Panc1 (cell line): ENCODE measurements at places on chromosomes 11 and 22. TPM values are rescaled to one million over a fixed set of nuclear protein-coding genes. Genes with fewer than 3 reads are reported as not detected.

The DGCR6 gene
- total RNA-seq, result 2.2 TPM

The BTG4 gene
- total RNA-seq, result not detected

The TMA7B gene
- total RNA-seq, result not detected

The MSANTD4 gene
- 19.6 TPM for total RNA-seq

The SLC22A25 gene
- total RNA-seq, result not detected

The PANX3 gene
- total RNA-seq, result not detected

The PAX6 gene
- total RNA-seq, result 0.49 TPM

The PARVG gene
- total RNA-seq, result 0.21 TPM

- no peak for DNase-seq
These were observed 18.8 kb upstream of the ARHGAP8 start for GRCh38 chr22:44733426-44734106.

DNA sequence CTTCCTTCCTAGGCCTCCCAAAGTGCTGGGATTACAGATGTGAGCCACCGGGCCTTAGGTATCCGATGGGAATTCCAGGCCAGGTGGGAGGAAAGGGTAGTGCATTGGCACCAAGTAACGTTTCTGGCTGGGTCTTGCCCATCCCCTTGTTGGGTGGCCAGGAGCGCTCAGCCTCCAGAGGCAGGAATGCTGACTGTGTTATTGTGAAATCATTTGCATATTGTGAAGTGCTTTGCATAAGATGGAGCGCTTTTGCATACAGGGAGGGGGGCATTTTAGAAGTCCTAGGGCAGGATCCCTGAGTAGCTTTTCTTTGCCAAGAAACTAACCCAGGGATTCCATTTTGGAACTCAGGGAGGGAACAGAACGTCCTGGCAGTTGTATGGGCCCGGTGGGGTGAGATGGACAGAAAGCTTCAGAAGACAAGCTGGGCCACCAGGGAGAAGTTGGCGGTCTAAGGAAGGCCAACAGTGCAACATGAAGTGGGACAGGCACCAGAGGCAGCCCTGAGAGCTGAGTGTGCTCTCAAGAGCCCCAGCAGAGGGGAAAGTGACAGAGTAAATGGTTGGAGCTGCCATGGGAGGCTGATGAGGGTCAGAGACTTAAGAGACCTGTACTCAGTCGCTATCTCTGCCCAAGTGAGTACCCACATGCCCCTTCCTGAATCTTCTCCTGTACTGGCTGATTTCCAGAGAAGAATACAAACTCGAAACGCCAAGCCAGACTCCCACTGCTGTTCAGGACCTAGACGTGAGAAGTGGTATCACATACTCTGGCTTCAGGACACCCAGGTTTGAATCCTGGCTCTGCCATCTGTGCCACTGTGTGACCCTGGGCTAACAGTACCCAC lies 1.3 kb upstream of the SLC39A13 start:
- DNase-seq, result no peak

DNA sequence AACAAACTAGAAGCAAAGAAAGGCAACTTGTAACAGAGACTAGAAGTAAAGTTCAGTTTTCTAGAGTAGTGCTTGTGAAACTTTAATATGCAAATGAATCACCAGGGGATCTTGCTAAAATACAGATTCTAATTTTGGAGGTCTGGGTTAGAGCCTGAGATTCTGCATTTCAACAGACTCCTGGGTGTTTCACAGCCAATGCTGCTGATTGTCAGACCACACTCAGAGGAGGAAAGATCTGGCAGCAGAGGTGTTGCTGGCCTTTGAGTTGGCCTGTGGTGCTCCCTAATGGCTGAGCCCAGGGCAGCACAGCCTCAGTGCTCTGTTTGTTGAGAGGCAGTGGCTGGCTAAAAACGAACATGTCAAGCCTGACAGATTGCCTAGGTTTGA lies 5.4 kb downstream of the CRY2 start:
- no peak for DNase-seq

GRCh38 chr22:27729246-27729645 lies 72.3 kb downstream of the MN1 start:
- no peak for DNase-seq

GRCh38 chr22:29788339-29789279 lies 21.4 kb downstream of the UQCR10 start:
- no peak for DNase-seq

GRCh38 chr22:27719535-27720227 lies 81.9 kb downstream of the MN1 start:
- DNase-seq, result no peak

GRCh38 chr11:88193278-88193677 lies 18.0 kb upstream of the RAB38 start:
- no peak for DNase-seq

DNA sequence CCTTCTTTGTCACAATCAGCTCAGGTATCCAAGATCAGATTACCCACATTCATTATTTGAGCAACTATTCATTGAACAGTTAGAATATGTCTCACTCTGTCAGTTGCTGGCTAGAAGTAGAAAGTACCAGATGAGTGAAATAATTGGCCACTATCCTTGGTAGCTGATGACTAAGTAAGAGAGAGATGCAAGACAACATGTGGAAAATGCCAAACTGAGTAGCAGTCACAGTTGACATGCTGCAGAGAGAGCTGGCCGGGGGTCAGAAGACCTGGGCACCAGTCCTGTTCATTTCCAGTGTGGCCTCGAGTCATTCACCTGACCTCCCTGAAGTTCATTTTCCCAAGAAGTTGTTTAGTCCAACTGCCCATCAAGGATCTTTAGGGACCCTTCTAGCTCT lies 22.5 kb upstream of the SMIM35 start:
- no peak for DNase-seq

DNA sequence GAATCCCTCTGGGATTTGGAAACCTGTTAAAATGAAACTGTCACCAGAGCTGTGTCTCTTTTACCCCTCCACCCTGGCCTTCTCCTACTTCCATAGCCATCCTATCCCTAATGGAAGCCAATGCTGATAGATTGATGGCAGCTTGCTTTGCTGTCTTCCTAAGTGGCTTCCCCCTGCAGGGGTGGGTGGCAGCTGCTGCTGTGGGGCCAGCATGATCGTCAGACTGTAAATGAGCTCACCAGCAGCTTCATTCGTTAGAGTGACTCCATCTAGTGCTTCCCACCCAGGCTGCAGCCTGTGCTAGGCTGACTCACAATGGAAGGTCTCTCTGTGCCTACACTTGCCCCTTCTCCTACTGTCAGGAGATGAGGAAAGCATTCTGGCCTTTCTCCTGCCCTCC lies 311.0 kb downstream of the BUD13 start:
- DNase-seq, result no peak

- DNase-seq, result no peak
These were observed 18.9 kb downstream of the TRIOBP start for GRCh38 chr22:37715760-37716159.

DNA sequence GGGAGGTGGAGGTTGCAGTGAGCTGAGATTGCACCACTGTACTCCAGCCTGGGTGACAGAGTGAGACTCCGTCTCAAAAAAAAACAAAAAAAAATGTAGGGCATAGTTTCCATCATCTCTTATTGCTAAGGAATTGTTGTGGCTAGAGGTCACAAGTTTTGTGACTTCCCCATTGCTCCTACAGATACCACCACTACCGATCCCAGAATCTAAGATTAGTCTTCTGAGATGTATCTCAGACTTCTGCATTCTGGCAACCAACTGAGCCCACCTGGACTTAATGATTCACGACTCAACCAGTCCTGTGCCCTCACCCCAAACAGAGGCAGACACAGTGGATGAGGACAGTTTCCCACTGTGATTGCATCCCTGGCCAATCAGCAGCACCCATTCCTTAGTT lies 148.9 kb downstream of the NECTIN1 start:
- no peak for DNase-seq

DNA sequence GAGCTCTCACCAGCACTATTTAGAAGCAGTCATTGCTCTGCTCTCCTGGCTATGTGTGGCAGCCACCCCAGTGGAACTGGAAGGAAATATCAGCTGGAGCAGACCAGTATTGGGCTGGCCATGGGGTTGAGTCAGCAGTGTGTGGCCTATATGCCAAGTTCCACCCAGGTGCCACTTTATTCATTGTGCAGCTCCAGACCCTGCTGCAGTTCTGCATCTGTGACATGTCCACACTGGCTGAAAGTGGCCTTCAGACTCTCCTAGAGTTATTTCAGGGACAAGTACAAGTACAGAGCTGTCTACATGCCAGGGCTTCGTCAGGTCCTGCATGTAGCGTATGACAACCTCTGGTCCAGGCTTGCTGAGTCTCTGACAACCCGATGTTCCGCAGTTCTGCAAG lies 55.2 kb downstream of the CABIN1 start:
- no peak for DNase-seq

DNA sequence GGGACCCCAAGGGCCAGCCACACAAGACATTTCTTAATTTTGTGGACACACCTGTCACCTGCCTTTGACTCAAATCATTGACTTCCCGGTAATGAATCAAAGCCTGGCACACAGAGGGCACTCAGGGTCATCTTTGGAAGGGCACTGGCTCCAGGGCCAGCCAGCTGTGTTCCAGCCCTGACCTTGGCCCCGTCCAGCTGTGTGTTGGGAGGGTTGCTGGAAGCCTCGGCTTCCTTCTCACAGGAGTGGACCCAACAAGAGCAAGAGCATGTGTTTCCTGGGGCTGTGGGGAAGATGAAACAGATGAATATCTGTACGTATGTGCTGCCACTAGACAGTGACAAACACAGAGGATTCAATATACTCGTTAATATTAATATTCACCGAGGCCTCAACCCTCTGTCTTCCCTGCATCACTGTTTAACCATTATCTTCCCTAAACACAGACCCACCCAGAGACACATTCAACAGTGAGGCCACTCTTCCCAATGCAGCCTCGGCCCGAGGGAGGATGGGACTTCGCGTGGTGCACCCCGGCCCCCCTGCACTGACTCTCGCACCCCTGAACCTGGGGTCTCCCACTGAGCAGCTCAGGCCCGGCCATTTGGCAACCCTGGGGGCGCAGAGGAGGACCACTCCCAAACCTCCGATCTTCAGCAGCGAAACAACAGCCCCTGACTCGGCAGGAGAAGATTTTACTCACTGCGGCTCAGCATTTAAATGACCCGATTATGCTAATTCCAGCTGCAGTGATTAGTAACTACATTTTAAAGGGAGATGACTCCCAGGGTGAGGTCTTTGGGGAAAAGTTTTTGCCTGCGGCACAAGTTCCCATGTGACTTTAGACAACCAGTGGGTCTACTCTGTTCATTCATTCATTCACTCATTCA lies 45.7 kb downstream of the PHF21B start:
- DNase-seq, result no peak
